H9 (cell line): ENCODE measurements at places on chromosomes 1 and 21.

- DNase-seq = no peak
Measured at GRCh38 chr1:235006816-235007215, 121.8 kb downstream of the TOMM20 start.

- DNase-seq = peak; percentile 34
Measured at GRCh38 chr1:150550222-150551050, 1.2 kb downstream of the ADAMTSL4 start.

DNA sequence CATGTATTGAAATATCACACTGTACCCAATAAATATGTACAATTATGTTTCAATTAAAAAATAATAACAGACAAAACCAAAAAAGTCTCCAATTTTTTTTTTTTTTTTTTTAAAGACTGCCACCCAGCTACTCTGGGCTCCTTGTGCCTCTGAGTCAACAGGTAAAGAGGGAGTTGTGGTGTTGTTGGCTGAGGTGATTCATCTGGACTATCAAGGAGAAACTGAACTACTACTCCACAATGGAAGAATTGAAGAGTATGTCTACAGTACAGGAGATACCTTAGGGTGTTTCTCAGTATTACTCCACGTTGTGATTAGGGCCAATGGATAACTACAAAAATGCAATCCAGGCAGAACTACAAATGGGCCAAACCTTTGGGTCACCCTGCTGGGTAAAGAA lies 67.9 kb downstream of the SCMH1 start:
- DNase-seq = no peak

DNA sequence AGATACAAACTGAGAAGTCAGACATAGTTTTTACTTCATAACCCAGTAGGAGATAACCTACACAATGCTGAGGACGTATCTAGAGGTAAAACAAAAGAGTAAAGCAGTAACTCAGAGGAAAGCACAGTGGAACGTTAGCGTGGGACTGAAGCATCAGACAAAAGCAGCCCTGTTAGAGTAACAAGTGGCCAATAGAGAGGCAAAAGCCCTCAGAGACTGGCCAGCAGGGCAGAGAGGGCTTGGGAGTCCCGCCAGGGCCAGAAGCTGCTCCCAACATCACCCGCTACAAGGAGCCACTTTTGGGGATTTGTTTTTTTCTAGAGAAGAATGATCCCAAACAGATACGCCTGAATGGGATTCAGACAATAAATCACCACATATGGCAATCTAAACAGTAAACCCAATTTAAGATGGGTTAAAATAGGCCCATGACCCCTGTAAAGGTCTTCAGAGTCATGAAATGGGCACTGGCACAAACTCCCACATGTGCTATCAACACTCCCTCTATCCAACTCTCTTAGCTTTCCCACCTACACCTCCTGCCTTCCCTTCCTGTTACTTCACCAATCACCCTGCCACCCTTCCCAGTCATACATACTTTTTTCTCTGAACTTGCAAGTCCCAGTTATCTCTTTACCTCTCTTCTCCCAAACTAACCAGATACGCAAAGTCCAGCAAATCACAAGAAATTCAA lies 17.2 kb downstream of the TADA1 start:
- no peak for DNase-seq

GRCh38 chr1:225424562-225425200 lies 3.2 kb downstream of the LBR start:
- DNase-seq = no peak

DNA sequence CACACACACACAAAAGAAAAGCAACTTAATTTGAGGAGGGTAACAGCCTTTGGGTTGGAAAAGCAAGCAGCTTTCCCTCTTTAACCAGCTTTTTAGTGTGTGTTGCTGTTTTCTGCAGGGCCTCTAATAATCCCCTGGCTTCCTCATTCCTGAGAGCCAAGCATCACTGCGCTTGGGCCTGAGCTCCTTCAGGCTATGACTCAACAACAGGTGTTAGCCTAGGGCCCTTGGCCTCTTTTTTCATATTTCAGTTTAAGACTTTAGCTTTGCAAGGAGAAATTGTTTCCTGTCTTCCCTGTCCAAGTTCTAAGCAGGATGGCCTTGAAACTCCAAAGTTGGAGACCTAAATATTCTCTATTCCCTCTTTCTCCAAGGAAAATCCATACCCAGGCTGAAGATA lies 26.2 kb upstream of the SNX27 start:
- no peak for DNase-seq

- peak; percentile 64 for DNase-seq
Measured at GRCh38 chr1:173506437-173506836, 29.3 kb downstream of the PRDX6 start.
